ENCODE measurements at places on chromosomes 1 and 21.

- no peak for DNase-seq
Observed at GRCh38 chr1:172350856-172351255, 69.6 kb upstream of the C1orf105 start.

- DNase-seq: no peak
Observed at GRCh38 chr1:161805399-161806197, 39.5 kb downstream of the ATF6 start.

GRCh38 chr1:46303872-46304326 is 401 bp downstream of the UQCRH start:
- no peak for DNase-seq

DNA sequence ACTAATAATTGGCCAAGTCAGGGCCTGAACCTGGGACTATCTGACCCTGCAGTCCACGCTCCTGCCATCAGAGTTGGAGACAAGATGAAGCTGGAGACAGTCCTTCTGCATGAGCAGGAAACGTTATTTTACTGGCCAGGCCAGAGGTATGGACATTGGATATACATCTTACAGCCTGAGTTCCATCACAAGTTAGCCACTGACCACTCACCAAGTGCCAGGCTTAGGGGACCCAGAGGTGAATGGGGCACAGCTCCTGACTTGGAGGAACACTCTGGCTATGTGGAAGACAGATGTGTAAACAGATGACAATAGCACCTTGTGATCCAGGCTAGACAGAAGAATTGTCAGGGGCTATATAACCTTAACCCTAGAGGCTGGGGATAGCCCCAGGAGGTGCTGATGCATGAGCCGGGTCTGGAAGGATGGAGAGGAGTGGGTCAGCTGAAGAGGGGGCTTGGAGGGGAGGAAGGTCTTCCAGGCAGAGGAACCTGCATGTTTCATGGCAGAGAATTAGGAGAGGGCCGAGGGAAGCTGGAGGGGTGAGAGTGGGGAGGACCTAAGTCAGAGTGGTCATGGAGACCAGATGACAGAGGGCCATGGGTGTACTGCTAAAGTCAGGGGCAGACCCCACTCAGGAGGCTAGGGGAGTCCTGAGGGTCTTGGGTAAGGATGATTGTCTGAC is 52.5 kb upstream of the DMRTB1 start:
- DNase-seq: no peak

GRCh38 chr1:19798486-19799229 is 1.1 kb downstream of the TMCO4 start:
- no peak for DNase-seq

DNA sequence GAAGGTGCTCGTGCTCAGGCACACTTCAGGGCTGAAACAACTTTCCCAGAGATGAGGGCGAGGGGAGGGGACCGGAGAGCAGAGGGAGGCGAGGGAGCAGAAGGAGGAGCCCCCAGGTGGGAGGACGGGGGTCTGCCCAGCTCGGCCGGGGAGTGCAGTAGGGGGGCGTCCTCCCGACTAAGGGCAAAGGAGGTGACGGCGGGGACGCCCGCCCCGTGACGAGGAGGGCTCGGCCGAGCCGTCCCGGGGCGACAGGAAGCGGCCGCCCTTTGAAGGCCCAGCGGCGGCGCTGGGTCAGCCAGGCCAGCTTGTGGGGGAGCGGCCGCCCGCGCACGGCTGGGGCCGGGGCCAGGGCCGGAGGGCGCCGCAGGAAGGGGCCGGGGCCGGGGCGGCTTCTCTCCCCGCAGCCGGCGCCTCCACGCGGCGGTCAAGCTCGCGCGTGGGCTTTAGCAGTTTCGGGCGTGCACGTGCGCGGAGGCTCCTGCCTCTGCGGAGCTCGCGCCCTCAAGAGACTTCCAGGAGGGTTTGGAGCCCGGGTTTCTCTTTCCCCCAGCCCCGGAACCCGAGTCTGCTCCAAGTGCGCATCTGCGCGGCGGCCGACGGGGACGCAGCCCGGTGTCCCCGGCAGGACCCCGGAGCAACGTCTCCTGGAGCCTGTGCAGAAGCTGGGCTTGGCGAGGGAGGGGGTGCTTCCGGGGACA is 100.8 kb upstream of the SLC45A1 start:
- DNase-seq: peak; percentile 4

DNA sequence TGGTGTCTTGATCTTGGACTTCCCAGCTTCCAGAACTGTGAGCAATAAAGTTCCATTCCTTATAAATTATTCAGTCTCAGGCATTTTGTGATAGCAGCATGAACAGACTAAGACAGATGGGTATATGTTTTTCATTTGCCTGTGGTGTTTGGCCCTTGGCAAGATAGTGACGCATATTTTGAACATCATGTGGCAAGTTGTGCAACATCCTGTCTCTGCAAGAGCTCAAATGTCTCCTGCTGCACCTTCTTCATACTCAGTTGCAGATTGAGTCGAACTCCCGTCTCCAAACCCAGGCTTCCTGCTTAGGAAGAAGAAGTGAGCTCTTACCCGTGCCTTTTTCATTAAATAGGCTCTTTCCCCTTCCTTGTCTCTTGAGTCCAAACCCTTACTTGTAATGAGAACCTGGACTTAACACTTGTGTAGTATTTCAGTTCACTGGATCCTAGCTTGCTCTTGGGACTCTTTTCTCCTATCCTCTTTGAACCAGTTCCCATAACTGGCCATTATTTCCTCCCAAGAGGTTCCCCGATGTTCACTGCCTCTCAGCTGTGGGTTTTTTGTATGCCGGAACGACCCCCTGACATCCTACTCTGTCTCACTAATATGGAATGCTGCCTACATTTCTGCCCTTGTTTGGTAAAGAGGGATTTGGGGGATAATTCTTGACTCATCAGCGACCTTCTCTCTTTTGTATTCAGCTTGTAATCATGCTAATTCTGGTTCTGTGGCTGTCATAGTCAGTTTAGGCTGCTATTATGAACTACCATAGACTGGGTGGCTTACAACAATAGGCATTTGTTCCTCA is 125.0 kb upstream of the KCNK2 start:
- no peak for DNase-seq

DNA sequence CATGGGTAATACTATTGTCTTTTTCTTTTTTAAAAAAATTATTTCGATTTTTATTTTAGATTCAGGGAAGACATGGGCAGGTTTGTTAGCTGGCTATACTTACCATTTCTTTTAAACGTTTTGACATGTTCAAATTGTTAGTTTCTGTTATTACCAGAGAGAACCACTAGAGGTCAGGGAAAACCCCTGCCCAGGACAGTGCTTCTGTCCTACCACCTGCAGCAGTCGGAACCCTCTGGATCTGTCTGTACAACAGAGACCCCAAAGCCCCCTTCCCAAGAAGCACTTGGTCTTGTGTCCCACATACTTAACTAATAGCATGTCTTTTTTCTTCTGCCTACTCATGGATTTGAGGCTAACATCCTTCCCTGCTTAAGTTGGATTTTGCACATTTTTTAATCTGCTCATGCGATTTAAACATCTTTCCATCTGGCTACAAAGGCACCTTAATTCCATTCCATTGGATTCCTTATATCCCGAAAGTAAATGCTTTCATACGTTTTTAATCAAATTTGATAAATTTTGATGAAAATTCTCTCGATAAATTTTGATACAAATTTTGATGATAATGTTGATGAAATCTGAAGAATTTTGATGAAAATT is 10.0 kb upstream of the C1orf115 start:
- DNase-seq: no peak

DNA sequence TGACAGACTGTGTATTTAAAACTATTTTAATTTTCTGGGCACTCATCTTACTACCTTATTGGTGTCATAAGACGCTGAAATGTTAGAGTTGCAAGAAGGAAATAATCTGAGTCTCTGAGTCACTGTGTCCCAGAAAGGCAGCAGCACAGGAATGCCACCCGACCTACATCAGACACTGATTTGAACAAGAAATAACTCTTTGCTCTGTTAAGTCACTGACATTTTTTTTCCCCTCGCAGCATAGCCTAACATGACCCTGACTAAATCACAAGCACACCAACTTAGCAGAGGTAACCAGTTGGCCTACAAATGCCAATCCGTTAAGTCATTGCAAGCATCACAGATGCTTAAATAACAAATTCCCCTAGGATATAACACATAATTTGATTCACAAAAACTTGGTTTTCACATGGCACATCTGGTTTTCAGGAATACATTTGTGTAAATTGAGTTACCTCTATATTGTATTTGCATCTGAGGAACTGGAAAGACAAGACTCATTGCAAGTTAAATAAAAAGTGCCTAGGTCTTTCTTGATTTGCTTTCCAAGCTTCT is 349.1 kb downstream of the SEC16B start:
- no peak for DNase-seq

DNA sequence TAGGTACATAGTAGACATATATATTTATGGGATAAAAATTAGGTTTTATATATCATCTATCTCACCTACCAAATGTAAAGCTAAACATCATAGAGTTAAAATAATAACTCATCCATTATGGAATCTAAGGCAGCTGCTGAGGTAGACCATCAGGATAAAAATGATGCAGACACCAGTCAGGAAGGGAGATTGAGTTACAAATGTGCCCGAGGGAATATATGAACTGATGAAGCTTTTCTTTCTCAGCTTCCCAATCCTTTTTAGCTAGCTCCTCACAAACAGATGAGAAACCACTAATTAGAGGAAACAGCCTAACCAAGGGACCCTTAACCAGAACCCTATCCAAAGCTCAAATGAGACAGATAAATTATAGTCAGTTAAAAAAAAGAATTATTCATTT is 20.9 kb downstream of the TTLL7 start:
- DNase-seq: no peak

- no peak for DNase-seq
Observed at GRCh38 chr1:1232208-1232795, at the start of gene B3GALT6. Gene B3GALT6, plus strand, starts transcription at chr1:1232237. Its CDS starts 42 bp downstream, at chr1:1232279.

Data from activated CD4-positive, CD25-positive, alpha-beta regulatory T cell (primary cell).